ENCODE measurements at places on chromosomes 2 and 18.

GRCh38 chr2:74625658-74626425 lies 22.3 kb downstream of the M1AP start:
- DNase-seq: no peak

- DNase-seq: peak; percentile 42
These were observed 24.7 kb downstream of the COPS7B start for GRCh38 chr2:231810905-231811304.

- DNase-seq: no peak
These were observed 733 bp upstream of the CXCR2 start for GRCh38 chr2:218125095-218125494.

DNA sequence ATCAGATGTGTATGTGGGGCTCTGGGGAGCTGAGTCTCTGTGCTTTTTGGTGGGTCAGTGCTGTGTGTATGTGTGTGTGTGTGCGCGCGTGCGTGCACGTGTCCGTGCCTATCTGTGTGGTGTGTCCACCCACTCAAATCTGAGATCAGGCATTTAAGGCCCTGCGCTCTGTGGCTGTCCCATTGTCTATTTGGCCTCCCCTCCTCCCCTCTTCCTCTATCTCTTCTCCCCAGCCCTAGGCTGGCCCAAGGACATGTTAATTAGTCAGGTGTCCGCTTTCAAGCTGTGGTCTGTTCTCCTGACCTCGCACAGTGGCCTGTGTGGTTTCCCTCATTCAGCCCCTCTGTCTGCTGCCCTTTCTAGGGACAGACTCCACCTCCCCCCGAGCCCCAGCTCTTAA lies 136.4 kb downstream of the DYSF start:
- no peak for DNase-seq

DNA sequence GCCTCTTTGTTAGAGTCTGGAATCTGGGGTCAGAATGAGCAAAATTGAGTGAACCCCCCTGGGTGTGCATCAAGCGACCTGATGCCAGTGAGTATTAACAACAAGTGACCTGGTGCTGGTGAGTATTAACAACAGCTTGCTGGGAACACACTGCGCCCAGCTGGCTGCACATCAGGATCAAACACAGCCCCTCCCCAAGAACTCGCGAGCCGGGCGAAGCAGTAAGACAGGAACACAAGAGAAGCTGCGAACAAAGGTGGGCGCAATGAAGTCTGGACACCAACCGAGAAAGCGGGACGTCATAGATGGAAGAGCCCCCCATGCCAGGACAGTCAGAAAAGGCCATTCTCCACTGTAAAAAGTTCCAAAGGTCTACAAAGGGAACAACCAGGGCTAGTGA lies 34.3 kb downstream of the CRACDL start:
- DNase-seq: no peak

GRCh38 chr2:174510583-174511189 lies 23.9 kb upstream of the GPR155 start:
- no peak for DNase-seq

DNA sequence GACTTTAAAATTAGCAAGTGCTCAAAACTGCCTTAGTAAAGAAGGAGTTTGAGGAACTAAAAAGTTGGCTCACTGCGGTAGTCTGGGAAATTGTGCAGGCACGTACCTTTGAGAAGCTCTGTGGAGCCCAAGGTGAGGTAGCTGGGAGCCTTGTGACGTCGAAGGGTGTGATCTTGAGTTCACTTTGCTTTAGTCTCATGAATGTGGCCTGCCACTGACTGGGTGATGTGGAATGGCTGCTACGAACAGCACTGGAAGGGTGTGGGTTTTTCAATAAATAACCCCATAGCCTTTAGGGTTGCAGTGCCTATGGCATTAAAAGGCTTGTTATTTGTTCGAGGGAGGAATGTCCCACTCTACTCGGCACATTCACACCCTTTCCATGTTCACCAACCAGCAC lies 312.3 kb downstream of the PRKCE start:
- no peak for DNase-seq

GRCh38 chr18:62336618-62337017 lies 11.5 kb downstream of the TNFRSF11A start:
- no peak for DNase-seq

- no peak for DNase-seq
These were observed 59.0 kb downstream of the TMEM247 start for GRCh38 chr2:46538393-46538792.

DNA sequence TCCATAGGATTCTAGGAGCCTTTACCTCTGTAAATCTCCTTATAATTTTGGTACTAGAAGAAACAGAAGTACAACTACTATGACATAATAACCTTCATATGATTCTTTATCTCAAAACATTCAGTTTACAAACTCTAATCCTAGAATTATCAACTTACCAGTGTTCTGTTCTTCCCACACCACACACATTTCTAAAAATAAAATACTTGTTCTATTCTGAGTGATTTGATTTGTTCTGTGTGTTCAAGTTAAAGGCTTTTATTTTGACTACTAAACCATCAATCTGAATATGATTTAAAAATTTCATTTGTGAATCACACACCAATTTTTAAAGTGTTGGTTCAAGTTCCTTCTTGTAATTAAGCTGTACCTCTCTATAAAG lies 16.0 kb downstream of the CYTIP start:
- no peak for DNase-seq

- no peak for DNase-seq
These were observed 232.7 kb downstream of the CLIP4 start for GRCh38 chr2:29347774-29348461.

GRCh38 chr2:1371082-1371481 lies 42.2 kb upstream of the TPO start:
- no peak for DNase-seq

DNA sequence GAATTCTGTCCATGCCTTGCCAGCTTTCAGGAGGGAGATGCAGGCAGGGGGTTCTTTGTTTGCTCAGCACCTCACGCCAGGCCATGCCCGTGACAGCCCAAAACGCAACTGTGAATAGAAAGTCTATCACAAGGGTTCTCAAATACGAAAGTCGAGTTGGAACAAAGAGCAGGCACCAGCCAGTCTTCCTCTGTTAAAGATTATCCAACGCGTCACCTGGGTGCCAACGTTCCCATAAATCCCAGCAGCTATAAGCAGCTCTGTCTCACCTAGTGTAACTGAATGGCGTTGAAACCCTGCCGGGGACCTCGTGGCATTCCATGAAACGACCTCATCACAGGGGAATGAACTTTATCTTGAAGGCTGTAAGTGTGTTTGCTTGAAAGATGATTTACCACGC lies 84.8 kb upstream of the GATA6 start:
- no peak for DNase-seq

- peak; percentile 94 for DNase-seq
These were observed 185.0 kb downstream of the ANAPC1 start for GRCh38 chr2:111698743-111699554.

- DNase-seq: no peak
These were observed 44.6 kb downstream of the ITGB1BP1 start for GRCh38 chr2:9378433-9379390.

Data from kidney glomerular epithelial cell (primary cell).